ENCODE measurements at places on chromosomes 7 and 10.

GRCh38 chr7:35468606-35469005, 214.7 kb upstream of the TBX20 start:
- no peaks in the 10 kb centered on the region for H3K36me3 ChIP-seq
- H3K27ac ChIP-seq = no peak overlapping the region
- no peak for DNase-seq
- peaks cover 8% of the 10 kb centered on the region for H3K27me3 ChIP-seq

DNA sequence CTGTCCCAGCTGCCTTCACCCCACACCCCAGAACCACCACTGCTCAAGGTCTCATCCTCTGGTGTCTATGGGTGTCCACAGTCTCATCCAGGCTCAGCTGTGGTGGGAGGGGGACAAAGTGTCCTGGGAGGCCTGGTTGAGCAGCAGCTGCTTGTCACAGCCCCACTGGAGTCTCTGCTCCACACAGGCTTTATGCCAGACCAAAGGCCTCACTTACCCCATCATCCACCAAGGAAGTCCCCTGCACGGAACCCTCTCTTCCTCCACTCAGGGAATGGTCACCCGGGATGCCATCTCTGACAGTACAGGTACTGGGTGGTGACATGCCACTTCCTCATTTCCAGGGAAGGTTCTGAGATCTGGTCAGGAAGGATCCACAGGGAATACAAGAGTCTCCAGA, 925.4 kb upstream of the ZNF722 start:
- no peaks in the 10 kb centered on the region for H3K4me1 ChIP-seq
- no peak overlapping the region for H3K4me3 ChIP-seq
- no peaks in the 10 kb centered on the region for H3K36me3 ChIP-seq
- DNase-seq = no peak
- H3K27me3 ChIP-seq = no peaks in the 10 kb centered on the region
- H3K27ac ChIP-seq = no peak overlapping the region

DNA sequence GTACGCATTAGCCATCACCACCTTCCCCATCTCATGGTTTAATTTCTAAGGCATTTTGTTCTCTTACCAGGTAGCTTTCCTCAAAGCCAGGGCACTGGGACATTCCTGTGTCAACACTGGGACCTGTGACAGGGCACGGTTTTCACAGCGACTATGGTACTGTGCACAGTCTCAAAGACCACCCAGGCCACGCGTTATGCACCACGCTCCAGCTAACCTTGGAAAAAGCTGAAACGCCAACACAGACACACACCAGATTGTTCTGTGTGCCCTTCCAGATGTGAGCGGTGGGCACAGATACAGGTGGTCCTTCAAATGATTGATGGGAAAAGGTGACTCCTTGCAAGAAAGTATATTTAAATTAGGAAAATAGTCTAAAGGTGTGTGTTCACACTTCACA, 337.3 kb downstream of the WDR37 start:
- H3K4me3 ChIP-seq = no peak overlapping the region
- no peak overlapping the region for H3K27ac ChIP-seq
- no peaks in the 10 kb centered on the region for H3K27me3 ChIP-seq
- DNase-seq = no peak
- H3K36me3 ChIP-seq = no peaks in the 10 kb centered on the region
- H3K4me1 ChIP-seq = no peaks in the 10 kb centered on the region

GRCh38 chr10:47101196-47101595, 190.0 kb downstream of the PTPN20 start:
- H3K27me3 ChIP-seq = peaks cover 16% of the 10 kb centered on the region
- no peaks in the 10 kb centered on the region for H3K4me1 ChIP-seq
- no peaks in the 10 kb centered on the region for H3K36me3 ChIP-seq

DNA sequence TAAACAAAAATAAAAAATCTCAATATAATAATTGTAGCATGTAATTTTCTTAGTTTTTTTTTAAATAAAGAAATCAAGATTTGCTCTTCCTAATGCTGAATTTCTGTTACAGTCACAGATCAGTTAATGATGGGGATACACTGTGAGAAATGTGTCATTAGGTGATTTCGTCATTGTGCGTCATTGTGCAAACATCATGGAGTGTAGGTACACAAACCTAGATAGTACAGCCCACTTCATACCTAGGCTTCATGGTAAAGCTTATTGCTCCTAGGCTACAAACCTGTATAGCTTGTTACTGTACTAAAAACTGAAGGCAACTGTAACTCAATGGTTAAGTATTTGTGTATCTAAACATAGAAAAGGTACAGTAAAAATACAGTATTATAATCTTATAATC, 74.4 kb upstream of the LSM8 start:
- no peaks in the 10 kb centered on the region for H3K36me3 ChIP-seq
- H3K4me3 ChIP-seq = no peak overlapping the region
- H3K27me3 ChIP-seq = no peaks in the 10 kb centered on the region
- no peak for DNase-seq
- no peak overlapping the region for H3K27ac ChIP-seq
- H3K4me1 ChIP-seq = no peaks in the 10 kb centered on the region
